ENCODE measurements at places on chromosomes 1 and 21. TPM values are rescaled to one million over a fixed set of nuclear protein-coding genes. Genes with fewer than 3 reads are reported as not detected.

DNA sequence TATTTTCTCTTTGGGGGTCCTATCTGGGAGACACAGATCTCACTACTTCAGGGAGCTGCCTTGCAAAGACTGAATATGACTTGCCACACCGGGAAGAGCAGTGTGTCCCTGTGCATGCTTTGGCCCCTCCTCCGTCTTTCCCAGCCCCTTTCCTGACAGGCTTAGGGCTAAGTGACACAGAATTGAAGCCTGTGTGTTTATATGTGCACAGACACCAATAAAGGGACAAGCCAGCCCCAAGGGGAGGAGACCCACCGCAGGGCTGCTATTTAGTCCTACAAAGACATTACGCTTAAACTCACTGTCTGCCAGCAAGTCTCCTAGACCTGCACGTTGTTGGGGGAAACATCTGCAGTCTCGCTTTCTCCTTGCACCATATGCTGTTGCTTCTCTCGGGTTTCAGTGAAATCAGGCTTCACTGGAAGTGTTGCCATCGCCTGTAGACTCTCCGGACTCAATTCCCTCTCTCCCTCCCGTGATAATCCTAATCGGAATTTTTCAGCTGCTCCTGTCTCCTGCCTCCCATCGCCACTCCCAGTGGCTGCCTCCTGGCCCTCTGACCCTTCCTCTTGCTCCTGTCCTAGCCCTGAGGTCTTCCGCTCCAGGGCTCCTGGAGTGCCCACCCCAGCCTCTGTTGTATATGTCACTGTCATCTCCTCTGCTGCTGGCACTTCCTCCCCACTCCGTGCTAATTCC, 58.5 kb upstream of the LRRC53 start:
- DNase-seq, result no peak

DNA sequence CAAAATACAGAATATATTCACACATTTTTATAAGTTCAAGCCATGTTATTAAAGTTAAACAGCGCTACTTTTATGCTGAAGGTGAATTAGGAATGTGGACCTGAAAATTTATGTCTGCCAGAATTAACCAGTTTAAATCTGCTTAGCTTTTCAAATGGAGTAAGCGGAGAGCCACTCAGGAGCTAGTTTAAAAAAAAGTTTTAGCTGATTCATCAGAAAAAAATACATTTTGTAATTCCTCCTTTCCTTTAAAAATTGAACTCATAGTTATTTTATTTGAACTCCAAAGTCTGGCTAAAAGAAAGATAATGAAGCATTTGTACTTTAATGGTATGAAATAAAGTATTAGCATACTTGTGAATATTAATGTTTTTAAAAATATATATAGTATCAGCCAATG, 21.2 kb downstream of the C21orf91 start:
- no peak for DNase-seq

DNA sequence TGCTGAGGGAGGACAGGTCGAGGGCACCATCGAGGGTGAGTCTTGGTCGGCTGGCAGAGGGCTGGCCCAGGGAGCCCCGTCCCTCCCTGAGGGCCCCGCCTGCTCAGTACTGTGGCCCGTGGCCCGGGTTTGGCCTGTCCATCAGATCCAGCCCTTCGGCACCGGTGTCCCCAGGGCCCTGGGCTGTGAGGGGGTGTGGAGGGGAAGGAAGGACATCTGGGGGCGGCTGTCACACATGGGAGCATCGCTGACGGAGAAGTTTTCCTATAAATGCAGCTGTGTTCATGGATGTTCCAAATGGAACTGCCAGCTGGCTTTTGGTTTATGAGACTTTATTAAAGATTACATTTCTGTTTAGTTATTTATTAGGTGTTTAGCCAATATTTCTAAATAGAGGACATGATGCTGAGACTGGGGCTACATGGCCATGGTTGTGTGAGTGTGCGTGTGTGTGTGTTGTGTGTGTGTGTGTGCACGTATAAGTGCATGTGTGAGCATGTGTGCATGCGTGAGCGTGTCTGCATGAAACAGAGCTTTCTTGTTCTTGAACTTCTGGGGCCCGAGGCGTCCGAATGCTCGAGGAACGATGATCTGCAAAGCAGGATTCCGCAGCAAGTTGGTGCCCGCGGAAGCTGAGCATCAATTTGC, 54.3 kb downstream of the SLX9 start:
- peak; percentile 68 for DNase-seq

- DNase-seq, result no peak
Observed at GRCh38 chr1:206050655-206051235, 2.2 kb upstream of the RHEX start.

DNA sequence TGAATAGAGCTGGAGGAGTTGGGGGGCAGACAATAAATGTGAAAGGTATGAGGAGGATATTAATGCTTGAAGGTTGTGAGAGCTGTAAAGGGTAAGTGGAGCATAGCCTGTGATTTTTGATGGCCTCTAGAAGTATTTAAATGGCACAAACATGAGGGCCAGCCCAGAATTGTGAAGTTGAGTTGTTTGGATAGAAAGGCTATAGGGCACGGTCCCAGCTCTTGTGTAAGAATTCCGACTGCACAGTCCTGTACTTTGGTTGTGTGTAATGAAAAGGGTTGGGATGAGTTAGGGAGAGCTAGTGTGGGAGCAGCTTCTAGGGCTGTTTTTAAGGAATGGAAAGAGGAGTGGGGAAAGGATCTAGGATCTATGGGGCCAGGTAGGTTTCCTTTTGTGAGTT, 665.5 kb downstream of the USP25 start:
- no peak for DNase-seq

GRCh38 chr1:209384710-209385550, 198.6 kb upstream of the CAMK1G start:
- no peak for DNase-seq

GRCh38 chr1:83800066-83800465, 198.9 kb downstream of the TTLL7 start:
- DNase-seq, result no peak

- DNase-seq, result no peak
Observed at GRCh38 chr1:66699213-66699612, 53.0 kb upstream of the DYNLT5 start.

DNA sequence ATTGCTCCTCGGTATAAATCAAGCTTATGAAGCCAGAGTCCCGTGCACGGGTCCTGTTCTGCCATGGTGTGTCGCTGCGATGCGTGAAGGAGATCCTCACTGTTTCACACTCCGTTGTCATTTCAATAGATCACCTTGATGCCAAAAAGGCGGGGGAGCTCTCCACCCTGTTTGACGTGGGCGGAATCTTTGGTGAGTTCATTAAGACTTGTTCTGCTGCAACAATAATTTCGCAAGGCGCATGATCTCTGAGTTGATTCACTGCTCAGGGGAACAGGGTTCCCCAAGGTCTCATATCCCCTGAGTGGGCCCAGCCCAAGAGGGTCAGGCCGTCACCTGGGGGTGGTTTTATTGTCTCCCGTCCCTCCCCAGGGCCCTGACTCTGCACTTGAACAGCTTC, 50.0 kb downstream of the SLC37A1 start:
- DNase-seq, result no peak

GRCh38 chr1:25095635-25096200, 136.6 kb downstream of the SYF2 start:
- DNase-seq, result no peak

DNA sequence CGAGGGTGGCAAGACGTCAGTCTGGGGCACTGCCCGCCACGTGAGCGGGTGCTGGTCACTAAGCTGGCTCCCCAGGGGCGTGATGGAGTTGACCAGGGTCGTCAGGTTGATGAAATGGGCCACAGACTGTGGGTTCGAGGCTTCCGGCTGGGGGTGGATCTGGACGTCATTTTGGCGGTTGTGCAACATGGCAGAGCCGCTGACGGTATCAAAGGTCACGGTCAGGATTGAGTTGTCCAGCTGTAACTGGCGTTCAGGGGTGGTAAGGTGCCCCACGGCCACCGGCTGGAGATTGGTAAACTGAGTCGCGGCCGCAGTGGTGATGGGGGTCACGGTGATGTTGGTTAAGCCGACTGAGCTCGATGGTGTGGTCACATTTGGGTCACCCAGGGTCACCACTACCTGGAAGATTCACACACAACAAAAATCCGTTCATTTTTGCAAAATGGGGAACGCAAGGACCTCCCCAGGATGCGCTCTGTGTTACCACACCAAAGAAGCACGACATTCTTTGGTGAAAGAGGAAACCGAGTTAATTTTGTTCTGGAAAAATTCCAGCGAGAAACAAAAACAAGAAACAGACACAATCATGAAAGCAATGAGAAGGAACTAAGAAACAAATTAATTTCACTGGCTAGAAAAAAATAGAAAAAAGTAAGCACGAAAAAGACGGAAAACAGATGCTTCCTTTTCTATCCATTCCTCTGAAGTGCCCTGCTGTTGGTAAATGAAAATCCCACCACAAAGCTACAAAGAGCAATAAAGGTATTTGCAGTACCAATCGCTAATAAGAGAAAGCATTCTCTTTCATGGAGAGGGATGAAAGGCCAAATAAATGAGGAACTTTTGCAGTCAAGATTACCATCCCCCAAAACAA, 34.7 kb upstream of the RIPK4 start:
- DNase-seq, result no peak

- no peak for DNase-seq
Observed at GRCh38 chr21:36615274-36615964, 83.5 kb upstream of the SIM2 start.

- DNase-seq, result peak; percentile 46
Observed at GRCh38 chr21:46392921-46393320, 65.8 kb upstream of the DIP2A start.

DNA sequence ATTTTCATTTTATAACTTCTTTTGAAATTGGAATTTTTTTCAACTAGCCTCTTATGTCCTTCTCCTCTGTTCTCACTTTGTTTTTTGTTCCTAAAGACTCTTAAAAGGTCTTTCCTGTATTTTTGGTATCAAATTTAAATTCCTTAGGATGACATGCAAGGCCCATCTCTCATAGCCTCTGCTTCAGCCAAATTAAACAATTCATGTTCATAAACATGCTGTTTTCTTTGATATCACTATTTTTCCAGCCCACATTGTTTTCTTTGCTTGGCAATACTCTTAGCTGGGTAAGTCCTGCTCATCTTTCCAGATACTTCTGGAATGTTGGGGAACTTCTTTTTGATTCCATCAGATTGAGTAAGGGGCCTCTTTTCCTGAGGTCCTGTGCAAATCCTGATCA, 55.8 kb upstream of the GPR88 start:
- DNase-seq, result no peak

- DNase-seq, result no peak
Observed at GRCh38 chr1:23692308-23692871, 784 bp downstream of the RPL11 start.

- no peak for DNase-seq
Observed at GRCh38 chr1:43994794-43995790, 3.7 kb downstream of the CCDC24 start.

DNA sequence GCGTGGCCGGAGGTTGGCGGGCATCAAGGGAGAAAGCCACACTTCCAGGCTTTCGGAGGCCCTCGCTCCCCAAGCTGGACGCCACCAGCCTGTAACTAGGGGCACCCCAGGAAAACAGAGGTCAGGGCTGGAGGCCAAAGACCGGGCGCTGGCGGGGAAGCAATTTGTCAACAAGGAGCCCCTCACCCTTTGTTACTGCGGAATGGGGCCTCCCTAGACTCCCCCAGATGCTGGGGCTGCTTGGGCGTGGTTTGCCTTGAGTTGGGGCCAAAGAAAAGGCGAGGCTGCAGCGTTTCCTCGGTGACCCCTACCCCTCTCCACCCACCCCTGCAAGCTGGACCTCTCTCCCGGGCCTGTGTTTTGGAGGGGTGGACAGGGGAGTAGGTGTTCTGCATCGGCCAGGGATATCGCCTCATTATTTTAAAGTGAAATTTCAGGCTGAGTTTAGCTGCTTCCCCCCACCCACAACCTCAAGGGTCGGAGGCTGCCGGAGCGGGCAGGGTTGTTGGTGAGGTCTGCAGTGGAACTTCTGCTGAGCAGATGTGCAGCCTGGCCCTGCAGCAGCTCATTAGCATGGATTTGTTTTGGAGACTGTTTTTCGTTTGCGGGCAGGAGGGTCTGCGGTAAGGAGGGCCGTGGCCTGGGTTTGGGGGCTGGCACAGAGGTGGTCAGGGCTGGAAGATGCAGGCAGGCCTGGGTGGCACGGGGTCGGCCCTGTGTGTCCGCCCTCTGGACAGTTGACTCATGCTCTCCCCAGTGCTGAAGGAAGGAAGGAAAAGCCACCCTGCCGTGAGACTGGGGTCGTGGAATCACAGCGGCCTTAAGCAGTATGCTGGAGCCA, 1.5 kb downstream of the NBL1 start:
- no peak for DNase-seq

- DNase-seq, result no peak
Observed at GRCh38 chr1:88150330-88150729, 533.7 kb upstream of the PKN2 start.

DNA sequence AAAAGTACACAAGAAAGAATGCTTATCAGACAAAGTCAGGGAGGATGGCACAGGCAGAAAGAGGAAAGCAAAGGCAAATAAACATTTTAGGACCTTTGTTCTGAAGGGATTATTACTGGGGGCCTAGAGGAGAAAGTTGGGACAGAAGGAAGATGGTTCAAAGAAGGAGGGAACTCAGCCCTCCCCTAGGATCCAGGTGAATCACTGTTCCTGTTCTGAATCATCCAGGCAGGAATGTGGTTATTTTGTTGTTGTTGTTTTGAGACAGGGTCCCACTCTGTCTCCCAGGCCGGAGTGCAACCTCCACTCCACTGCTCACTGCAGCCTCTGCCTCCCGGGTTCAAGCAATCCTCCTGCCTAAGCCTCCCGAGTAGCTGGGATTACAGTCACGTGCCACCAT, 38.5 kb upstream of the PSEN2 start:
- no peak for DNase-seq

- DNase-seq, result no peak
Observed at GRCh38 chr1:35406103-35406502, 137.6 kb downstream of the ZMYM4 start.

GRCh38 chr21:37082856-37083528, 9.9 kb downstream of the TTC3 start:
- no peak for DNase-seq

DNA sequence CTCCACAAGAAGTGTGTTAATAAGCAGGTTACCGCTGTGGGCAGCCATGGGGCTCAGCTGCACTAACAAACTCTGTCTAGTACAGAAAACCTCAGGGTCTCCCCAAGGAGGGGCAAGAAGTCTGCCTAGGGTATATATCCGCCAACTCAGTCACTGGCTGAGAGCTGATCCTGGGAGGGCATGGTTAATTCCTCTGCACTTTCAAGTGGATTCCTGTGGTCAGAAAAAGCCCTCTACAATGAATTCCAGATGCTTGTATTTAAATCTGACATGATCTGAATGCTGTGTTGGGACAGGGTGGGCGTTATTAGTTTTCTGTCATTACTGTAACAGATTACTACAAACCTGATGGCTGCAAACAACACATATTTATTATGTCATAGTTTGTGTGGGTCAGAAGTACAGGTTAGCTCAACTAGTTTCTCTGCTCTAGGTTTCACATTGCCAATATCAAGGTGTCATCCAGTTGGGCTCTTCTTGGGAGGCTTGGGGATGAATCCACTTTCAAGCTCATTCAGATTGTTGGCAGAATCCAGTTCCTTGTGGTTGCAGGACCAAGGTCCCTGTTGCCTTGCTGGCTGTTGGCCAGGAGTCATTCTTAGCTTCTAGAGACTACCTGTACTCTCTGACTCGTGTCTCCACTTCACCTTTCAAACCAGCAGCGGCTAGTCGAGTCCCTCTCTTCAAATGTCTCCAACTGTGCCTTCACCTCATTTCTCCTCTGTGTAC, 8.0 kb upstream of the SELE start:
- DNase-seq, result no peak

VSIG8 gene
- not detected for total RNA-seq

CD5L gene
- 0.52 TPM for total RNA-seq

CFHR2 gene
- not detected for total RNA-seq

XKR8 gene
- total RNA-seq, result 4.8 TPM

RAVER2 gene
- total RNA-seq, result 23.8 TPM

SPRR2E gene
- not detected for total RNA-seq

RAB42 gene
- 1.2 TPM for total RNA-seq

GRHL3 gene
- total RNA-seq, result not detected

C1QB gene
- 96.2 TPM for total RNA-seq

C1QC gene
- total RNA-seq, result 76.6 TPM

Measured in left ventricle myocardium inferior (tissue), 1 donor.